ENCODE measurements at places on chromosomes 5 and 9. TPM values are rescaled to one million over a fixed set of nuclear protein-coding genes. Genes with fewer than 3 reads are reported as not detected.

Gene IL3
- total RNA-seq: 6.2 TPM

Gene NEUROG1
- not detected for total RNA-seq

Gene SVEP1
- not detected for total RNA-seq

Gene ANGPTL2
- total RNA-seq: not detected

Gene FAM151B
- total RNA-seq: 0.35 TPM

Gene SPARC
- total RNA-seq: not detected

Gene S1PR3
- 0.48 TPM for total RNA-seq

DNA sequence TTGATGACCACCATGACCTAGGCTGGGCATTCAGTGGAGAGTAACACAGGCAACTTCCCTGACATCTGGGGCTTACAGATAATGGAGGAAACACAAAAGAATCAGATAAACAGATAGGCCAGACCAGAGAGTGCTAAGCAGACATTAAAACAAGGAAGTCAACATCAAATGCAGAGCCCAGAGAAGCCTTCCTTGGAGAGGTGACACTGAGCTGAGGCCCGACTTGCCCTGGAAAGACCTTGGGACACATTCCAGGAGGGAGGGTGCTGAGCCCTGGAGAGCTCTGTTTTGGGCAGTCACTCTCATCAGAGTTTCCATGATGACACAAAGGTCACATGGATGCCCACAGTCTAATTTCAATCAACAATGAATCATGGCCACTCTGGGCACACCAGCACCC is 31.9 kb upstream of the C5orf58 start:
- no peak overlapping the region for H3K4me3 ChIP-seq
- H3K27me3 ChIP-seq: peaks cover 21% of the 10 kb centered on the region
- H3K27ac ChIP-seq: no peak overlapping the region
- H3K36me3 ChIP-seq: no peaks in the 10 kb centered on the region
- no peak for DNase-seq
- no peaks in the 10 kb centered on the region for H3K4me1 ChIP-seq

DNA sequence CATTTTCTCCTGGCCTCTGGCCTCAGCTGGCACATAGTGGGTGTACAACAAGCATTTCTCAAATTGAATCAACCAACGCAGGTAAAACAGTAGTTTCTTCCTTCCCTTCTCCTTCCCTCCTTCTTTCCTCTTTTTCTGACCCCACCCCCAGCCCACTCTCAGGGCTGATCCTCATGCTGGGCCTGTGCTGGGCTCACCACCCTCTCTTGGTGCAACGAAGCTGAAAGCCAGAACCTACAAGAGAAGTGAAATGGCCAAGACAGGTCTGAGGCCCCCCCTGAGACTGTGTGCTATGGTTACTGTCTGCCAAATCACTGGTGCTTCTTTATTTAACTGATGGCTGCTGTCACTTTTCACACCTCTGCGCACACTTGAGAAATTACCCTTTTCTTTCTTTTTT is 53.0 kb upstream of the BOD1 start:
- no peaks in the 10 kb centered on the region for H3K36me3 ChIP-seq
- no peak overlapping the region for H3K27ac ChIP-seq
- H3K27me3 ChIP-seq: no peaks in the 10 kb centered on the region
- DNase-seq: no peak
- H3K4me3 ChIP-seq: no peak overlapping the region

- no peak for DNase-seq
- no peaks in the 10 kb centered on the region for H3K36me3 ChIP-seq
- H3K27me3 ChIP-seq: no peaks in the 10 kb centered on the region
- no peak overlapping the region for H3K4me3 ChIP-seq
Observed at GRCh38 chr5:126947146-126948010, 83.0 kb downstream of the MARCHF3 start.

GRCh38 chr9:101408374-101409078 is 9.9 kb downstream of the ZNF189 start:
- peaks cover 87% of the 10 kb centered on the region for H3K36me3 ChIP-seq
- DNase-seq: no peak
- H3K4me3 ChIP-seq: no peak overlapping the region
- no peaks in the 10 kb centered on the region for H3K27me3 ChIP-seq
- no peak overlapping the region for H3K27ac ChIP-seq
- H3K4me1 ChIP-seq: peaks cover 5% of the 10 kb centered on the region

DNA sequence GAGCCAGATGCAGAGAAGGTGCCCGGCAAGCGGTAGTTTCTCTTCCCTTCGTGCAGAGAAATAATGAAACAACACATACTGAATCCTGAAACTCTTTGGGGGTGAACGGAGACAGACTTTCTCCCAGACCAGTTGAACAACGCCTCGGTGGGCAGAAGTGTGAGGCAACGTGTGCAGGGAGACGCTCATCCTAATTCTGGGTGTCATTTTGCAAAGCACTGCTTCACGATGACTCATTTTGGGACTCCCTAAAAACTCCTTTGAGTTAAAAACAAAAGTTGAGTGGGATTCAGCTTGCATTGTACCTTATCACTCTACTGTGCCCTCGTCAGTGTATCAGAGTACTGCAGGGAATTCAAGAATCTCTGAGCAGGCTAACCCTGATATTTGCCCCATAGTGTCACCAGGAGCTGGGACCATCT is 3.5 kb upstream of the NEK6 start:
- peaks cover 1% of the 10 kb centered on the region for H3K36me3 ChIP-seq
- peak overlapping the region; percentile 56 for H3K4me3 ChIP-seq
- peaks cover 60% of the 10 kb centered on the region for H3K4me1 ChIP-seq
- H3K27ac ChIP-seq: no peak overlapping the region
- peaks cover 33% of the 10 kb centered on the region for H3K27me3 ChIP-seq

DNA sequence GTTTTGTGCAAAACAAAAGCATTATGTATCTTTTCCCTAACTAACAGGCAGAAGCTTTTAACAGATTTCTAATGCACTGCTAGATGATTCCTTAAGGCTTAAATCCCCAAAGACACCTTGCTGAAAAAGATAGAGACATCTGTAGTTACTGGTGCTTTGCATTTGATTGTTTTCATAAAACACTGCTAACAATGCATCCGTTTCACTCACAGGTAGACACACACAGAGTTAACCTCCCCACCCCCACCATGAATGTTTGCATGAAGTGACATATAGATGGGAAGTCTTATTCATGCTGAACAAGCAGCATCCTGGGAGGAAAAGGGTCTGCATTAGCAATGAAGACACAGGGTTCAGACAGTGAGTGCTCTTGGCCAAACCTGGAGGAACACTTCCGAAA is 100.9 kb downstream of the ASTN2 start:
- no peaks in the 10 kb centered on the region for H3K36me3 ChIP-seq
- no peaks in the 10 kb centered on the region for H3K4me1 ChIP-seq
- no peaks in the 10 kb centered on the region for H3K27me3 ChIP-seq
- DNase-seq: no peak
- no peak overlapping the region for H3K4me3 ChIP-seq
- H3K27ac ChIP-seq: no peak overlapping the region

- H3K4me1 ChIP-seq: peaks cover 31% of the 10 kb centered on the region
- H3K27me3 ChIP-seq: no peaks in the 10 kb centered on the region
- H3K4me3 ChIP-seq: peak overlapping the region; percentile 58
- DNase-seq: peak; percentile 64
- peak overlapping the region; percentile 55 for H3K27ac ChIP-seq
- H3K36me3 ChIP-seq: no peaks in the 10 kb centered on the region
Observed at GRCh38 chr5:34022121-34022705, 14.4 kb upstream of the AMACR start.

DNA sequence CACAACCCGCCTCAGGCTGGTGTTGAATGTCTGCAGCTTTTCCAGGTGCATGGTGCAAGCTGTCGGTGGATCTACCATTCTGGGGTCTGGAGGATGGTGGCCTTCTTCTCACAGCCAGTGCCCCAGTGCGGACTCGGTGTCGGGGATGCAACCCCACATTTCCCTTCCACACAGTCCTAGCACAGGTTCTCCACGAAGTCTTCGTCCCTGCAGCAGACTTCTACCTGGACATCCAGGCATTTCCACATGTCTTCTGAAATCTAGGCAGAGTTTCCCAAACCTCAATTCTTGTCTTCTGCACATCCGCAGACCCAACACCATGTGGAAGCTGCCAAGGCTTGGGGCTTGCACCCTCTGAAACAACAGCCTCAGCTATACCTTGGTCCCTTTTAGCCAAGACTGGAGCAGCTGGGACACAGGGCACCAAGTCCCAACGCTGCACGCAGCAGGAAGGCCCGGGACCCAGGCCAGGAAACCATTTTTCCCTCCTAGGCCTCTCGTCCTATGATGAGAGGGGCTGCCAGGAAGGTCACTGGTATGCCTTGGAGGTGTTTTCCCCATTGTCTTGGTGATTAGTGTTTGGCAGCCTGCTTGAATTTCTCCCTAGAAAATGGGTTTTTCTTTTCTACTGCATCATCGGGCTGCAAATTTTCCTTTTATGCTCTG is 18.2 kb downstream of the PSIP1 start:
- H3K4me1 ChIP-seq: peaks cover 41% of the 10 kb centered on the region
- H3K27ac ChIP-seq: no peak overlapping the region
- H3K4me3 ChIP-seq: no peak overlapping the region
- DNase-seq: no peak
- no peaks in the 10 kb centered on the region for H3K27me3 ChIP-seq
- H3K36me3 ChIP-seq: peaks cover 25% of the 10 kb centered on the region

GRCh38 chr9:7640231-7640630 is 159.3 kb downstream of the DMAC1 start:
- DNase-seq: no peak
- H3K4me1 ChIP-seq: no peaks in the 10 kb centered on the region
- no peak overlapping the region for H3K27ac ChIP-seq
- no peak overlapping the region for H3K4me3 ChIP-seq

DNA sequence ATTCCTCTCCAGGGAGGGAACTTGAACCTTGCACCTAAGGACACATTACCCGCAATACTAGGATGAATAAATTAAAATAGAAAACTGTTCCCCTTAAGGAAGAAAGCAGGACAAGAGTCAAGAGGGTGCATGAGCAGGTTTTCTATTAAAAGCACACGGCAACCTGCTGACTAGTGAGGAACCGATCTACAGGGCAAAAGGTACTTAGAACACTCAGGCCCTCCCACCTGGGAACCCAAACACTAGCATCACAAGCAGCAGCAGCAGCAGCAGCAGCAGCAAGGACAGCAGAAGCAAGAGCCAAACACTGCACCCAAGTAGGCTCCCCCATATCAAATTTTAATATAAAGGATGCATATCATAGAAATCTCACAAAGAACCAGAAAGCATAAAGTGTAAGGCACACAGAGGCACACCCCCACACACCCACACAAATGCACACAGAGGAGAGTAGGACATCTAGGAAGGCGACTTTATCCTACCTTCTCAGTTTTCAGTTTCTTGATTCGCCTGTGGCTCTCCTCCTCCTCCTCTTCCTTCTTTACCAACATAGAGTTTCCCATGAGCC is 2.8 kb downstream of the ZNF608 start:
- H3K36me3 ChIP-seq: no peaks in the 10 kb centered on the region
- H3K27ac ChIP-seq: no peak overlapping the region
- no peak for DNase-seq
- peaks cover 14% of the 10 kb centered on the region for H3K27me3 ChIP-seq
- H3K4me3 ChIP-seq: no peak overlapping the region
- H3K4me1 ChIP-seq: peaks cover 20% of the 10 kb centered on the region

- H3K4me1 ChIP-seq: peaks cover 20% of the 10 kb centered on the region
- H3K27ac ChIP-seq: peak overlapping the region; percentile 22
- H3K36me3 ChIP-seq: peaks cover 9% of the 10 kb centered on the region
Observed at GRCh38 chr9:5976674-5977397, 38.6 kb downstream of the RANBP6 start.

GRCh38 chr5:145497052-145497451 is 338.1 kb downstream of the PRELID2 start:
- DNase-seq: no peak
- H3K4me3 ChIP-seq: no peak overlapping the region
- no peaks in the 10 kb centered on the region for H3K27me3 ChIP-seq
- H3K27ac ChIP-seq: no peak overlapping the region

GRCh38 chr5:179272326-179273072 is 72.8 kb downstream of the ADAMTS2 start:
- no peak overlapping the region for H3K4me3 ChIP-seq
- no peak overlapping the region for H3K27ac ChIP-seq
- H3K27me3 ChIP-seq: no peaks in the 10 kb centered on the region
- no peaks in the 10 kb centered on the region for H3K4me1 ChIP-seq
- no peaks in the 10 kb centered on the region for H3K36me3 ChIP-seq

- no peak overlapping the region for H3K27ac ChIP-seq
- H3K4me3 ChIP-seq: no peak overlapping the region
- H3K4me1 ChIP-seq: no peaks in the 10 kb centered on the region
- peaks cover under 1% of the 10 kb centered on the region for H3K27me3 ChIP-seq
Observed at GRCh38 chr9:132541870-132542830, 40.3 kb upstream of the BARHL1 start.

DNA sequence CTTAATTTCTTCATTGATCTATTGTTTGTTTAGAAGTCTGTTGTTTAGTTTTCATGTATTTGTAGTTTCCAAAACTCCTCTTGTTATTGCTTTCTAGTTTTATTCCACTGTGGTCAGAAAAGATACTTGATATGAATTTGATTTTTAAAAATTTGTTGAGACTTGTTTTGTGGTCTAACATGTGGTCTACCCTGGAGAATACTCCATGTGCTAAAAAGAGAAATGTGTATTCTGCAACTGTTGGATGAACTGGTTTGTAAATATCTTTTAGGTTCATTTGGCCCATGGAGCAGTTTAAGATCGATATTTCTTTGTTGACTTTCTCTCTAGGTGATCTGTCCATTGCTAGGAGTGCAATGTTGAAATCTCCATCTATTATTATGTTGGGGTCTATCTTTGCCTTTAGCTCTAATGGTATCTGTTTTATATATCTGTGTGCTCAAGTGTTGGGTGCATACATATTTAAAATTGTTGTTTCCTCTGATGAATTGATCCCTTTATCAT is 150.6 kb upstream of the ATP10B start:
- H3K4me3 ChIP-seq: no peak overlapping the region
- H3K36me3 ChIP-seq: peaks cover 2% of the 10 kb centered on the region
- no peak for DNase-seq
- H3K27ac ChIP-seq: no peak overlapping the region

DNA sequence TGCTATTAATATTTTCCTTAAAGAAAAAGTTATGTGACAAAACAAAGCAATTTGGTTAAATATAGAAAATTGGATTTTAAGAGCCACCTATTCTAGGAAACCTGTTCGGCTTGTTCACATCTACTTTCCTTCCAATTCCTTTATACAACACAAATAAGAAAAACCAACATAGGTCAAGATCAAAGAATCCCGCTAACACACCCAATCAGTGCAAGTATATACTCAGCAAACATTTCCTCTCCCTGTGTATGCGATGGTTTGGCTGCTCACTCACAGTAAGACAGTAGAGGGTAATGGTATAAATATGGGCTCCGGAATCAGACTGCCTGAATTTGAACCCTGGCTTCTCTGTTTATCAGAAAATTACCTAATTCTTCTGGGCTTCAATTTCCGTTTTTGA is 757.5 kb upstream of the ZNF608 start:
- no peak for DNase-seq
- no peaks in the 10 kb centered on the region for H3K36me3 ChIP-seq
- H3K4me1 ChIP-seq: no peaks in the 10 kb centered on the region
- no peak overlapping the region for H3K4me3 ChIP-seq
- no peaks in the 10 kb centered on the region for H3K27me3 ChIP-seq

GRCh38 chr9:137023583-137023991 is 4.5 kb downstream of the ABCA2 start:
- no peak for DNase-seq
- no peak overlapping the region for H3K4me3 ChIP-seq
- no peaks in the 10 kb centered on the region for H3K4me1 ChIP-seq
- H3K27ac ChIP-seq: no peak overlapping the region
- no peaks in the 10 kb centered on the region for H3K27me3 ChIP-seq
- no peaks in the 10 kb centered on the region for H3K36me3 ChIP-seq

GRCh38 chr5:129836321-129836720 is 67.9 kb upstream of the CHSY3 start:
- H3K27ac ChIP-seq: no peak overlapping the region
- no peak overlapping the region for H3K4me3 ChIP-seq
- H3K4me1 ChIP-seq: no peaks in the 10 kb centered on the region
- DNase-seq: no peak
- peaks cover 18% of the 10 kb centered on the region for H3K27me3 ChIP-seq

Data from activated T-cell treated with anti-CD3 and anti-CD28 coated beads, Interleukin-2, amount 50 U/mL, for 72 hours (primary cell).